ENCODE measurements at places on chromosomes 1 and 21. TPM values are rescaled to one million over a fixed set of nuclear protein-coding genes. Genes with fewer than 3 reads are reported as not detected.

Gene PDC
- total RNA-seq = not detected

Gene TNFRSF4
- total RNA-seq = not detected

Gene ASCL5
- total RNA-seq = 0.07 TPM

Gene S100A12
- 1.5 TPM for total RNA-seq

Gene TIMM17A
- total RNA-seq = 39.9 TPM

Gene MANEAL
- 1.6 TPM for total RNA-seq
